ENCODE measurements at places on chromosomes 13 and 19. TPM values are rescaled to one million over a fixed set of nuclear protein-coding genes. Genes with fewer than 3 reads are reported as not detected.

- DNase-seq = peak; percentile 64
Observed at GRCh38 chr13:50387051-50387581, 371.9 kb downstream of the KCNRG start.

DNA sequence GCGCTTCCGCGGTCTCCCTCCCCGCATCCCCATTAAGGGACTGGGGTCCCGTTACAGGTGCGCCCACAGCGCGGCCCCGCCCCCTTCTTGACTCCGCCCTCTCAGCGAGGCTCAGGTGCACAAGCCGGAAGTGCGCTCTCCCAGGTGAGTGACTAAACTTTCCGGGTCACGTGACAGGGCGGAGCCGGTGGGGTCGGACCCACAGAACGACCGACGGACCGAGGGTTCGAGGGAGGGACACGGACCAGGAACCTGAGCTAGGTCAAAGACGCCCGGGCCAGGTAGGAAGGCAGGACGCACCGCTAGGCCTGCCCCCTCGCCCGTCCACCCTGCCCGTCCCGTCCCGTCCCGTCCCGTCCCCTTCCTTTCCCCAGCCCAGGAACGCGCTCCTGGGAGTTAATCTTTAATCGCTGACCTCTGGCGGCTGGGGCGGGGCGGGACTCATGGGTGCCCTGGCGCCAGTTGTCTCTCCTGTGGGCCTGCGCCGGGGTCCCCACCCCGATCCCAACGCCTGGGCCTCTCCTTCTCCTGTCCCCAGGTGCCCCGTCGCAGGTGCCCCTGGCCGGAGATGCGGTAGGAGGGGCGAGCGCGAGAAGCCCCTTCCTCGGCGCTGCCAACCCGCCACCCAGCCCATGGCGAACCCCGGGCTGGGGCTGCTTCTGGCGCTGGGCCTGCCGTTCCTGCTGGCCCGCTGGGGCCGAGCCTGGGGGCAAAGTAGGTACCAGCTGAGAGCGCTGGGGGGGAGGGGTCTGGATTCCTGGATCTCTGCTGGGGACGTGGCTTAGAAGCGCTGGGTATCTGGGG, at the start of gene CRB3:
CRB3 (plus strand) TSS at position 202 of the 804 bp plus-strand sequence; CDS start at position 633, 431 bp downstream.
- no peak for DNase-seq

- no peak for DNase-seq
Observed at GRCh38 chr19:50509366-50509765, 1.6 kb downstream of the JOSD2 start.

DNA sequence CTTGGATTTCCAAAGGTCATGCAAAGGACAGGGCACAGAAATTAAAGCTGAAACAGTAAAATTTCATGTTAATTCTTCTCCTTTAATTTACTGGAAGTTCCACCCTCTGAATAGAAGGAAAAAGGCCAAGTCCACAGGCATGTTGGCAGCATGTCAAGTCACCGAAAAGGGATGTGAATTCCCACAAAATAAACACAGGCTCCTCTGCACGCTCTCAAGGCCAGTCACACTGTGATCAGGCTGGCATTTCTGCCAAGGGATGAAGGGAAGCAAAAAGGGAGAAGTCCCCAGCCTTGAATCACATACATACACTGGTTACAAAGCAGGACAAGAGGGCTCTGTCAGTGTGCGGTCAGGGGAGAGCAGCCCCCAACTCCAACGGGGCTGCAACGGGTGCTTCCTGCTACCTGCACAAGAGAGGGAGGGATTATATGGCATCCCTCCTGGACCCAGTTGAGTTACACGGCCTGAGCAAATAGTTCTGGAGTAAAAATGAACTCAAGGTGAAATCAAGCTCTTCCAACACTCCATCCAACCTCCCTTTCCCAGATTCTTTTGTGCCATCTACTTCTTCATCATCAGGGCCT, 6.9 kb downstream of the DCLK1 start:
- peak; percentile 37 for DNase-seq

DNA sequence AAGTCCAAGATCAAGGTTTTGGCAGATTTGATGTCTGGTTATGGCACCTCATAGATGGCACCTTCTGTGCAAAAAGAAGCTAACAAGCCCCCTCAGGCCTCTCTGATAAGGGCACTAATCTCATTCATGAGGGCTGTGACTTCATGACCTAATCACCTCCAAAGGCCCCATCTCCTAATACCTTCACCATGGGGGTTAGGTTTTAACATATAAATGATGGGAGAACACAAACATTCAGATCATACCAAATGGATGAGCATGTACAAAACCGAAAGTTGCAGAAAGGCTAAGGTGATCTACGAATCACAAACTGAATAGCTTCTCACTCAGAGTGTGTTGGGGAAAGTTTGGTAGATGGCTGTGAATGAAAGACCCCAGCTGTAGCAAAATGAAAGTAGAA, 217.4 kb downstream of the TBC1D4 start:
- DNase-seq = no peak

- DNase-seq = peak; percentile 27
Observed at GRCh38 chr13:50916701-50917184, 7.2 kb downstream of the RNASEH2B start.

DNA sequence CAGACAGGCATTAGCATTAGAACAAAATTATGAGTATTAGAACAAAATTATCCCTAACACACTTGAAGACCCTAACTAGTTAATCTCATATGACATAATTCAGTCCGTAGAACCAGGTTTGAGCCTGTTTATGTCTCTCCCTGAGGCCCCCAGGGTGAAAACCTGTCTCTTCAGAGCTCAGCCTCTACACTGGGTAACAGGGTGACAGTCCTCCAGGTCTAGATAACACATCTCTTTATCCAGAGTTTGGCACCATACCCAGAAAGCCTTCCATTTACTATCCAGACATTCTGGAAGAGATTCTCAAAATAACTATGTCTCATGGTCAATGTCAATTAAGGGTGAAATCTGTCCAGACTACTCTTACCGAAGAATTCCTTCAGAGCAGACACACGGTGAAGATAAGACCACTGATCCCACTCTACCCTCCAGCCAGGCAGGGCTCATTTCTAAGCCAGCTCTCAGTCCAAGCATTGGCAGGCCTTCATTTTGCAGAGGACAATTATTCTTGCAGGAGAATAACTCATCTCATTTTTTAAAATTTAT, 1195.3 kb downstream of the EFNB2 start:
- no peak for DNase-seq

DNA sequence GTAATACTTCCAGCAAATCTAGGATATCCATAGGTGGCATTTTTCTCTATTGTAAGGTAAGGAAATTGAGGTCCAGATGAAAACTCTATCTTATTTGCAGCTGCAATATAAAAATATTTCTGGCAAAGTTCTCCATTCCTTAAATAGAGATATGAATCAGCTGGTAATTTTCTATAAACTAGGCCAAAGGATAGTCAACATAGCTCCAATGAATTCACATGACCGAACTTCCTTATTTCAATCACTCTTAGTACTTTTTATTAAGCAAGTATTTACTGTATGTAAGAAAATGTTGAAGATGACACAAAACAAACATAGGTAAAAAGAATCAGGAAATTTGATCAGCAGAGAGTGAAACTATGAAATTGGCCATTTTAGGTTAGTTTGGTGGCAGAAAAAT, 13.0 kb upstream of the LCP1 start:
- DNase-seq = no peak

GRCh38 chr19:52691737-52692136, 43.1 kb downstream of the ZNF611 start:
- no peak for DNase-seq

GRCh38 chr13:27290715-27291114, 20.1 kb downstream of the RASL11A start:
- DNase-seq = no peak

DNA sequence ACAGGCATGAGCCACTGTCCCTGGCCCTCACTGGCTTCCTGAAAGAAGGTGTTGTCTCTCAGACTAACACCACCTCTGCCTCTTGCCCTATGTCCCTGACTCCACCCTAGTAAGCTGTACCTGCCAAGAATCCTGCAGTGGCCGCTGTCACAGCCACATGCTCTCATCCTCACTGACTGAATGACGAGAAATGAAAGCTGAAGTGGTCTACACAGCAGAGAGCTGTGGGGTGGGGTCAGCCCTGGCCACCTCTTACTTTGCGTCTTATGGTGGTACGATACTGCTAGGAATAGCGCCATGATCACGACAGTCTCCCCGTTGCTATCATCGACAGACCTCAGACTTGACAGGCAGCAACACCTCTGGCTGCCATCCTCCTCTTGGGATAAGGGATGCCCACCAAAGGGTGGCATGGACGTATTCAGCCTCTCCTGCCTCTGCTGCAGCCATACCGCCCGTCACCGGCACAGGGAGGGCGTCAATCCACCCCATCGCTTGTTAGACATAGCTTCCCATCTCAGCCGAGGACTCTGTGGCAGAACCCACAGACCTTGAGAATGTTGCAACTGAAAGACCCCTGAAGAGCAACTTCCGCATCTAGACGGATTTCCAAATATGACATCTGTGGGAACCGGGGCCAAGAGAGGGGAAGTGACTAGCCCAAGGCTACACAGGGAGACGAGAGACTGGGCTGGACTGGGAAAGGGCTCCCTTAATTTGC, 809 bp downstream of the MYO1F start:
- no peak for DNase-seq

- DNase-seq = no peak
Observed at GRCh38 chr13:43185226-43185625, 161.8 kb downstream of the DNAJC15 start.

Gene TRIM13
- 14.6 TPM for total RNA-seq

Gene S1PR4
- total RNA-seq = 2.3 TPM

Gene KLHL1
- not detected for total RNA-seq

Gene ADGRE1
- total RNA-seq = not detected

Gene AP2S1
- 76.7 TPM for total RNA-seq

Gene ZNF723
- not detected for total RNA-seq

Gene TMEM145
- total RNA-seq = not detected

Gene NLRP7
- total RNA-seq = not detected

Measured in heart left ventricle (tissue), 16 donors.